ENCODE measurements at places on chromosomes 12 and 14.

- DNase-seq = no peak
These were observed 187.0 kb upstream of the C14orf180 start for GRCh38 chr14:104392396-104393198.

- DNase-seq = no peak
These were observed 1.4 kb downstream of the SNRPF start for GRCh38 chr12:95859947-95860850.

DNA sequence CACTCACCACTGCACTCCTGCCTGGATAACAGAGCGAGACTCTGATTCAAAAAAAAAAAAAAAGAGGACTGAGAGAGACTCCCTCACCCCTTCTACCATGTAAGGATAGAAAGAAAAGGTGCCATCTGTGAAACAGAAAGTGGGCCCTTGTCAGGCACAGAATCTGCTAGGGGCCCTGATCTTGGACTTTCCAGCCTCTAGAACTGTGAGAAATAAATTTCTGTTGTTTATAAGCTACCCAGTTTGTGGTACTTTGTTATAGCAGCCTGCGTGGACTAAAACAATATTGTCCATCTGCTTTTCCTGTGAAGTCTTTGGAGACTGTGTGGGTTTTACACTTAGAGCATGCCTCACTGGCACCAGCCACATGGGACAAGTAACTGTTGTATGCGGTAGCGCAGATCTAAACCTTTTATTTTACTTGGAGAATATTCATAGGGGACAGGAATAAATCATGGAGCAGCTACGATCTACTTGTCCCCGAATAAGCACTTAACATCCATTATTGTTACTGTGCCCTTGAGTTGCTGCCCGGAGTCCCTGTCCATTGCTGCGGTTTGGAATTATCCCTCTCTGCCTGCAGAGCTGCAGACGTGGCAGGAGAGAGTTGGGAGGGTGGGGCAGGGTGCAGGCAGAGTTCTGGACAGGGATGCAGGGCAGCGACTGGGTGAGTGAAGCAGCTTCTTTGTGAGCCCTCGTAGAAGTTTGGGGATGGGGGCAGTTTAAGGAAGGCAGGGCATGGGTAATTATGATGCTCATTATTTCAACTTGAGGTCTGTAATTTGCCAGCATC lies 52.4 kb upstream of the STON2 start:
- no peak for DNase-seq

DNA sequence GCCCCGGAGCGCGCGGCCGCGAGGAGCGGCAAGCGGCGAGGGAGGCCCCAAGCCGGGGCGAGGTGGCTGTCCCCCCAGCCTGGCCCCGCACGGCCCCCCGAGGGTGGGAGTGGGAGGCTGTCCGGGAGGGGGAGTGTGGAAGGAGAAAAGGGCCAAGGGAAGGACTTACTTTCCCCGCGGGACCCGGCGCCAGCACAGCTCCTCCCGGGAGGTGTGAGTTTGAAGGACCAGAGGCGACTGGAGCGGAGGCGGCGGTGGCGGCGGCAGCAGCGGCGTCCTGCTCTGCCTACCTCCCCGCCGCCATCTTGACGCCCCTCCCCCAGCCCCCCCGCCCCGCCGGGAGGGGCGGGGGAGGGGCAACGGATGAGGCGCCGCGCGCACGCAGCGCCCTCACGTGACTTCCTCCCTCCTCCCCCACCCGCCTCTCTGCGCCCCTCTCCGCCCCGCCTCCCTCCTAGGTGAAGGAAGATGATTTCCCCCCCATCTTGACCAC lies at the start of gene SBNO1:
Gene SBNO1 (minus strand): TSS at position 316 of the 493 bp plus-strand sequence. CDS start 14,406 bp downstream, outside the sequence.
- peak; percentile 70 for DNase-seq

DNA sequence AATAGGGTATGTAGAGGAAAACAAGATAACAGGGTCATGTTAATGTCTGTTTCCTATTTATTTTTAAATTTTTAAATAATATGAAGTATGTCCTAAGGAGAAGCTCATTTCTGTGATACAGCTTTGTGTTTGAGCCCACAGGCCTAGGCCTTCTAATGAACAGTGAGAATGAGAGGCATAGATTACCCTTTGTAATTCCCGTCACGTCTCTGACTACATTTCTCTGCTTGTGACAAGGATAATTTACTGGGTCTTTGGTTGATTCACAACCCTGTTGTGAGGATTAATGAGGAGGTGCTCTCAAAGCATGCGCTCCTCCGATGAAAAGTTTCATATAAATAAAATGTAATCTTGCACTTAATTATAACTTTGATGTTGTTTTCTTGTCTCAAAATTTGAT lies 56.1 kb downstream of the SYT10 start:
- DNase-seq = no peak

GRCh38 chr12:92425165-92425564 lies 277.6 kb upstream of the PLEKHG7 start:
- no peak for DNase-seq

- no peak for DNase-seq
These were observed 18.9 kb upstream of the CMKLR1 start for GRCh38 chr12:108357834-108358579.

DNA sequence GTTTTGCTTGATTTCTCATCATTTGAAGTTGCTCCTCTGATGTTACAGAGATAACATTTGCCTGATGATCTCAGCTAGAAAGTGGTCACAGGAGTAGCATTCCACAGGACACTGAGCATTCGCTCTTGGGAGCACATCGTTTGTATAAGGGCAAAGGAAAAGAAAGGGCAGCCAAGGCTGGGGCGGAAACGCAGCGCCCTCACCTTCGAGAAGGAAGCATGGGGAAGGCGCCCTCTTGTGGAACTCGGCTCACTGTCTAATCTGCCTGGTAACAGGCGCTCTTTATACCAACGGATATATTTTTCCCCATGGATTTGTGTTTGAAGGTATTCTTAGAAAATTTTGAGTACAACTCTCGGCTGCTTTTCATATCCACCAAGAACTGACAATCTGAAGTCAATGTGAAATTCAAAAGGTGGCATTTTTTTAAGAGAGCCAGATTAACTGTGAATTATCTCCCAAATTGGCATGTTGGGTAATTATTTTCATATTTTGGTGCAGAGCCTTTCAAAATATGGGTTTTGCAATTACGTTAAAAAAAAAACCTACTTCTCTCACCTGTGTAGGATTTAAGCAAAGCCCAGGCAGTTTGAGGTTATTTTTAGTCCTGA lies 172.7 kb downstream of the CAND1 start:
- DNase-seq = peak; percentile 75

- DNase-seq = no peak
These were observed 24.5 kb downstream of the PCNX4 start for GRCh38 chr14:60116181-60116580.

DNA sequence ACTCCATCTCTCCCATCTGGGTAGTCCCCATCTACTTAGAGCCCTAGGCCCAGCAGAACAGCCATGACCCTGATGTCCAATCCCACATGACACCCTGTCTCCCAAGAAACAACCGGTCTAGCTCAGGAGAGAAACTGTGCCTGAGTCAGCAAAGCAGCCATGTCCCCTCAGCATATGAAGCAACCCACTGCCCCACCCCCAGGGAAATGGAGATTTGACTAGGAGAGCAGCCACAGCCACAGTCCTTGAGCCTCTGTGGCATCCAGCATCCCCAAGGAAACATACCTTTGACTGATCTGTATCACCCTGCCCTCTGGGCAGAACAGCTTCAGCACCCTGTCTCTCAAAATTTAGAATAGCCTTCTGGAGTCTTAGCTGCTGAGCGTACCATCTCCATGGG lies 641.9 kb upstream of the FBXO33 start:
- no peak for DNase-seq

DNA sequence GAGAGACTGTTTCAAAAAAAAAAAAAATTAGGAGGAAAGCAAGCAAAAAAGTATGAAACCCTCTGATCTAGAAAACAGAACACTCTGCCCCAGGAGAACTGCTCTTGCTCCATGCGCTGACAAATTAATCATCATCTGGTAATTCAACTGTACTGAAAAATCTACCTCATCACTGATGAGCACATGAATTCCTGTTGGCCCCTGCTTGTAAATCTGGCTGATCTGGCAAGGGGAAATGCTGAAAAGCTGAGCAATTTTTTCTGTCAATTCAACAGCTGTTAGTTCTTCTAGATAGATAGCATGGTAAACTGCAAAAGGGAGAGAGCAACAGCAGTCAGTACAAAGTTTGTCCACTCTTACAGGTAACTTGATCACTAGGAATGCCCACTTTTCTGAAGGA lies 15.2 kb upstream of the CSRNP2 start:
- DNase-seq = no peak

GRCh38 chr12:94525951-94526350 lies 66.3 kb upstream of the CEP83 start:
- DNase-seq = no peak

GRCh38 chr14:99937475-99938244 lies 127.6 kb upstream of the EVL start:
- DNase-seq = no peak

DNA sequence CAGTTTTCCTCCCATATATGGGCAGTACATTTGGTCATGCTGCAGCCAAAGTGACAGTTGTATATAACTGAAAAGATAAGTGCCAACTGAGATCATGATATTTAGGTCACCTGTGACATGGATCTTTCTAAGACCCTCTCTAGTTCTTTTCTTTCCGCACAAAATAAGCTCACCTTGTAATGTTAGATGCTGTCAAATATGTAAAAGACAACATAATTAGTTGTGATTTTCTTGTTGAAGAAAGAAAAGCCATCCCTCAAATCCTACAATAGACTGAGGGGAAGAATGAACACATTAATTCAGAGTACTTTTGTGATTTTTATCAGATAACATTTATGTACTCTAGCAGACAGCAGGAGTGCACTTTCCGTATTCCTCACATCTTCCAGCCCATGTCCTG lies 37.4 kb downstream of the OVCH1 start:
- no peak for DNase-seq

DNA sequence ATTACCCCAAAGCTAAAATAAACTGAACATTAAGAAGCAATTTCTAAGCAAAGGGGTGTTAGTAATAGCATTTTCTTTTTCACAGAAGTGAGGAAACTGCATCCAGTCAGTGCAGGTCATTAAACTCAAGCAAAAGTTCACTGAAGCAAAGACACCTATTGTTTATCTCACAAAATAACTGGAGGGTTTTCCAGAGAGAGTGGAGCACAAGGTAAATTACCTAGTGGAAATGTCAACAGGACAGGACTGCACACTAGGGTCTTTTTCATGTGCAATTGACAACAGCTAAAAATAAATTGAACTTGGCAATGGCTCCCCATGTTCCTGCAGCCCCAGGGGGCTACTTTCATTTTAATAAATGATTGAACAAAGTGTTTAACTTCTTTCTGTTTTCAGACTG lies 742.0 kb downstream of the GALC start:
- DNase-seq = no peak

- no peak for DNase-seq
These were observed 8.9 kb upstream of the WNT5B start for GRCh38 chr12:1620092-1620491.

GRCh38 chr14:100384819-100385813 lies 62.0 kb downstream of the SLC25A47 start:
- DNase-seq = no peak

GRCh38 chr14:49505041-49505766 lies 81.0 kb downstream of the RPS29 start:
- no peak for DNase-seq

DNA sequence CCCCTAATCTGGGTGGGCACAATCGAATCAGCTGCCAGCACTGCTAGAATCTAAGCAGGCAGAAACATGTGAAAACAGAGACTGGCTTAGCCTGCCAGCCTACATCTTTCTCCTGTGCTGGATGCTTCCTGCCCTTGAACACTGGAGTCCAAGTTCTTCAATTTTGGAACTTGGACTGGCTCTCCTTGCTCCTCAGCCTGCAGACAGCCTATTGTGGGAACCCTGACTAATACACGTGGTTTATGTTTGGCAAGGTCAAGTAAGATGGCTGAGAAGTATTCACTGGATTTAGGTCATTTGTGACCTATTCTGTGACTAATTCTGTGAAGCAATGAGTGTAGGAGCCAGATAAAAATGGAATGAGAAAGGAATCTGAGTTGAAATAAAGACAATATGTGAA lies 11.0 kb downstream of the GPR135 start:
- no peak for DNase-seq

GRCh38 chr14:64637735-64638473 lies 66.3 kb upstream of the PLEKHG3 start:
- DNase-seq = no peak

GRCh38 chr12:614411-614970 lies 48.8 kb downstream of the NINJ2 start:
- no peak for DNase-seq

All from smooth muscle cell of the brain vasculature (primary cell).